Renal pelvis (tissue), 12 donors: ENCODE measurements at places on chromosomes 2 and 18. TPM values are rescaled to one million over a fixed set of nuclear protein-coding genes. Genes with fewer than 3 reads are reported as not detected.

The REEP1 gene
- polyA plus RNA-seq, result 2.7 TPM

The DNAJC5G gene
- polyA plus RNA-seq, result 1.4 TPM

The LRRC30 gene
- 0.11 TPM for polyA plus RNA-seq

The HOXD1 gene
- polyA plus RNA-seq, result 9.1 TPM

DNA sequence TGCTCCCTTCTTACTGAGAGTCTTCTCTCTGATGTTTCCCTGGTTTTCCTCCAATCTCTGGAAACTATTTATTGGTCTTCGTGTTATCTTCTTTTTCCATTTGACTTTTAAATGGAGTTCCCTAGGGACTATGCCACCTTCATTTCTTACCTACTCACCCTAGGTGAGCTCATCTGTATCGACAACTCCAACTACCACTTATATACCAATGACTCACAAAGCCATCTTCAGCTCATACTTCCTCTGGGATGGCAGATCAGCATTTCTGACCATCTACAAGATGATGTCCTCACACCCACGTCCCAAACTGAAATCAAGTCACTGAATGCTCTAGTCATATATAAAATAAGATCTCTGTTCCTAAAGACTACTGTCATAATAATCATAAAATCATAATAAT lies 40.6 kb downstream of the CFAP210 start:
- no peak for DNase-seq

- DNase-seq, result peak; percentile 47
These were observed 143.6 kb downstream of the AFF3 start for GRCh38 chr2:99998651-99999320.

GRCh38 chr2:42087857-42088195 lies 40.0 kb downstream of the PKDCC start:
- DNase-seq, result no peak

- DNase-seq, result no peak
These were observed 203.3 kb downstream of the CELF4 start for GRCh38 chr18:37362158-37362890.

GRCh38 chr2:8583400-8584173 lies 98.3 kb upstream of the ID2 start:
- peak; percentile 91 for DNase-seq

- no peak for DNase-seq
These were observed 147.9 kb upstream of the CAVIN2 start for GRCh38 chr2:191994749-191995148.

DNA sequence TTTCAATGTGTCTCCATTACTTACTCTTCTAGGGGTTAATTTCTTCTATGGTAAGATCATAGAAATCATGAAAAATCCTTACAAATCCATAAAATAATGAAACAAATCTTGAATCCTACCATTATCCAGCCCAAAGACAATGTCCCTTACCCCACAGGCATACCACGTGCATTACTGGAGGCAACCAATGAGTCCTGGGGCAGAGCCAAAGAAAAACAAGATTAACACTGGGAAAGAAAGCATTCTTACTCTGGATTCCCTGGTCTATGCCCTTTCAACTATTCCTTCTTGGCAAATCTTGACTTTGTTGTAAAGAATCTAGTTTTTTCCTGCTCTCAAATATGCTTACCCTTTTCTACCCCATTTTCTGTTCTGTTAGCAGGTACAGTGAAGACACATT lies 3.1 kb upstream of the GALNT1 start:
- DNase-seq, result no peak

DNA sequence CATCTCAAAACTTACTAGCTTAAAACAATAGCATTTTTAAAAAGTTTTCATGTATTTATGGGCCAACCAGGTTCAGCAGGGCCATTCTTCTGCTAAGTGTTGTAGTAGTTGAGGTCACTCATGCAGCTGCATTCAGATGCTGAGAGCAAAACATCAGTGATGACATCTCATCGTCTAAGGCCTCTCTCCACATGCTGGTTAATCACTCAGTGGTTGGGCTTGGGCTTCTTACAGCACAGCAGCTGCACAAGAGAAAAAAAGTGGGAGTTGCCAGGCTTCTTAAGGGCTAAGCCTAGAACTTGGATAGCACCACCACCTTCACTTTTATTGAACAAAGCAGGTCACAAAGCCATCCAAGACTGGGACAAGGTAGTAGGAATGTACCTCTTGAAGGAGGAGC lies 190.3 kb downstream of the IRS1 start:
- DNase-seq, result no peak
